NCI-H1105 (cell line): ENCODE measurements at places on chromosomes 1 and 21.

DNA sequence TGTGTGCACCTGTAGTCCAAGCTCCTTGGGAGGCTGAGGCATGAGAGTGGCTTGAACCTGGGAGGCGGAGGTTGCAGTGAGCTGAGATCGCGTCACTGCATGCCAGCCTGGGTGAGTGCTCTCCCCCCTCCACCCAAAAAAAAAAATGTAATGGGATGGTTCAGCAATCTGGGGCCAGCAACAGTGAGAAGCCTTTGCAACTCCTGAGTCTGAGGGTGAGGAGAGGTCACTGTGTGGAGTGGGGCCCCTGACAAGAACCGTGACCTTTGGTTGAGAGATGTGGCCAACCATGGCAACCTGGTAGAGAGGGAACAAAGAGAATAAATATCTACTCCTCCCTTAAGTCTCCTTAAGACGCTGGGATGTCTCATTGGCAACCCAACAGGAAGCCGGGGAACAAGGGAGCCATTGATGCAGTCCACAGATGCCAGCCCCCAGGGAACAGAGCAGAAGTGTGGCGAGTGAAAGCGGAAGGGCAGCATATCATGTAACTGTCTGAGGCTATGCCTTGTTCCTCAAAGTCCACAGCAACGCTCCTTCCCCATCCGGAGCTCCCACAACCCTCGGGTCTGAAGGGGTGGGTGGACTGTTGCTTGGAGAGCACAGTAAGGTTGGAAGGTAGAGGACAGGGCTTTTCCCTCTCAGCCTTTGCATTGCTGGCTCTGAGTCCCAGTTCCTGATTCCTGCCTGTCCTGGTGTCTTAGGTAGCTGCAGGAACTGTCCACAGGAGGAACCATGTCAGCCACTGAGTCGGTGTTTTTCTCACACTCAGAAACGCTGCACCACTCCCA, 8.3 kb downstream of the TRNP1 start:
- no peak for DNase-seq

DNA sequence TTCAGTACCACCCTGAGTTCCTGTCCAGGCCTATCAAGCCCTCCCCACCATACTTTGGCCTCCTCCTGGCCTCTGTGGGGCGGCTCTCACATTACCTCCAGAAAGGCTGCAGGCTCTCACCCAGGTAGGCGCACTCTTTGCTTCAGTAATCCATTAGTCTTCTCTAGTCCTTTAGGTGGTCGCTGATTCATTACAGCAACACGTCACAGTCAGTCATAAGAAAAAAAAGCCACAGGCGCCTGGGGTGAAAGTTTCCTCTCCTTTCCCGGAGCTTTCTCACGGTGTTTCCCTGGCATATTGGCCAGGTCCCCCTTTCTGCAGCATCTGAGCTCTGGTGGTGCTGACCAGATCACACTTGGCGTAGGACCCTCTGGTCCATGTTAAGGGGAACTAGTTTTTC, 12.1 kb downstream of the SLFNL1 start:
- no peak for DNase-seq

DNA sequence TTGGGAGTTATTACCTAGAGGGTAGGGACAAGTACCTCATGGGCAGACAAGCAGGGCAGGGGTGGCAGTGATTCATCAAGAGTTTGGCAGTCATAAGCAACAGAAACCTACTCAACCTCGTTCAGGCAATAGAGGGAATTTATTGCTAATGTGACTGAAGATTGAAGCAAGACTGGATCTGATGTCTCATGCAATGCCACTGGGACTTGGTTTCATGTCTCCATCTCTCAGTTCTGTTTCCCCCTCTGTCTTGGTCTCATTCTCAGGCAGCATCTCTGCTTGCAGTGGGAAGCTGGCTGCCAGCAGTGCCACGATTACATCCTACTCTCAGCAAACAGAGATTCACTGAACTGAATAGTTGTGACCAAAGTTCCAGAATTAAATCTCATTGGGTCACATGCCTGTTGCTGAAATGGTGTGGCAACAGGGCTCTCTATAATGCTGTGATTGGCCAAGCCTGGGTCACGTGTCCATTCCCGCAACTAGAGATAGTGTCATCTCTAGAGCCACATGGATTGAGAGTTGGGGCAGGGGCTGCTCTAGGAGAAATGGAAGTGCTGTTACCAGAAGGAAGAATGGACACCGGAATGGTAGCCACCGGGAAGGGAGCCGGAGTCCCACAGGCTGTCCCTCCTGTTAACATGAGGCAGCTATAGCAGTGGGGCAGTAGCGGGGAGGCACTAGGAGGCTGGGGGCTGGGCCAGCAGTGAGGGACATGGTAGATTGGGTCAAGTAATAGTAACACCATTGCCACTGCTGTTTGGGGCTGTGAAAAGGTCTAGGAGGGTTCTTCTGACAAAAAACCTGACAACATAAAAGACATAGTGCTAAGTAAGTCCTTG, 3.9 kb upstream of the CDC42 start:
- no peak for DNase-seq

- no peak for DNase-seq
Measured at GRCh38 chr1:19465123-19465522, 20.2 kb downstream of the CAPZB start.

GRCh38 chr1:41714638-41715389, 203.9 kb downstream of the HIVEP3 start:
- DNase-seq: no peak

- no peak for DNase-seq
Measured at GRCh38 chr1:244536316-244536715, 75.2 kb downstream of the CATSPERE start.

DNA sequence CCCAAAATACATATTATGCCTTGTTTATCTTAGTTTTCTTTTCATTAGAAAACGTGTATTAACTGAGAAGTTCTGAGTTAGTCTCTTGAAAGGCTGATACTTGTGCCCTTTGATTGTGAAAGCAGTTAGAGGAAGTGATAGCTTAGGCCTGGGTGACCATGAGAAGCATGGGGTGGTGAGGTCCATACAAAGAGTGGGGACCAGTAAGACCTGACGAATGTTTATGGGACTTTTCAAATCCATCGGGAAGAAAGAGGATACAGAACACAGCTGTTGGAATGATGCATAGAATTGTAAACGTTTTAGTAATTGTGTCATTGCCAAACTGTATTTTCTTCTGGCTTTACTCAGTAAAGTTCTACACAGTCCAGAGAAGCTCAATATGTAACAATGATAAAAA, 259.8 kb downstream of the LMO4 start:
- DNase-seq: no peak

GRCh38 chr1:75707191-75707590, 17.3 kb upstream of the ACADM start:
- no peak for DNase-seq

GRCh38 chr1:41891199-41891896, 27.4 kb downstream of the HIVEP3 start:
- no peak for DNase-seq

GRCh38 chr1:184838504-184838951, 83.9 kb upstream of the EDEM3 start:
- no peak for DNase-seq

DNA sequence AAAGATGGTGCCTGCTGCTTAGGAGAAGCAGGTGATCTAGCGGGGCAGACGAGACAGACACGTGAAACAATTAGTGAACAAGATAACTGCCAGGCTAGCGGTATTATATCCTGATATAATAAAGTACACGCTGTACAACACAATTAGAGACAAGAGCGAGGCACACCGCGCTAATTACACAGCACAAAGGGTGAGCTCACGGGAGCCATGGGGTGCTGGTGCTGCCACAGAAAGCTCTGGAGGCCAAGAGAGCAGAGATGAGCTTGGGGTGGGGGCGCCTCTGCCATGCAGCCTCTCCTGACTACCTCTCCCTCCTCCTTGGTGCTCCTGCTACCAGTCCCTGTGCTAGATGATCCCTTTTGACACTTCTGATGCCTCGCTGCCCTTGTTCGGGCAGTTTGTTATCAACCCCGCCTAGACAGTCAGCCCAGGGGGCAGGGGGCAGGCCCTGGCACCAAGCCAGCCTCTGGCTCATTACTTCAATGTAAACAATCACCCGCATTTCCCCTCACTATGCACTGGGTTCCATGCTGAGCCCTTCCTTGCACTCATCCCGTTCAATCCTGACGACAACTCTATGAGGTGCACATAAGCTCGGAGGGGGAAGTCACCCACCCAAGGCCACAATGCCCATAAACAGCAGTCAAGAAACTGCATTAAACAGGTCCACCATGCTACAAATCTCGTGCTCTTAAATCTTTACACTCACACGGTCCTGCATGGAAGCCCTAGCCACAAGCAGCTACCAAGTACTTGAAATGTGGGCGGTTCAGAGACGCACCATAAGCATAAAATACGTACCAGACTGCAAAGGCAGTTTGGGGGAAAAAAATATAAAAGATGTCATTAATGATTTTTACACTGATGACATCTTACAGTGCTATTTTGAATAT, 103.0 kb downstream of the SSBP3 start:
- DNase-seq: peak; percentile 45

- no peak for DNase-seq
Measured at GRCh38 chr1:204623365-204623893, 62.1 kb downstream of the LRRN2 start.
